ENCODE measurements at places on chromosomes 1 and 21.

DNA sequence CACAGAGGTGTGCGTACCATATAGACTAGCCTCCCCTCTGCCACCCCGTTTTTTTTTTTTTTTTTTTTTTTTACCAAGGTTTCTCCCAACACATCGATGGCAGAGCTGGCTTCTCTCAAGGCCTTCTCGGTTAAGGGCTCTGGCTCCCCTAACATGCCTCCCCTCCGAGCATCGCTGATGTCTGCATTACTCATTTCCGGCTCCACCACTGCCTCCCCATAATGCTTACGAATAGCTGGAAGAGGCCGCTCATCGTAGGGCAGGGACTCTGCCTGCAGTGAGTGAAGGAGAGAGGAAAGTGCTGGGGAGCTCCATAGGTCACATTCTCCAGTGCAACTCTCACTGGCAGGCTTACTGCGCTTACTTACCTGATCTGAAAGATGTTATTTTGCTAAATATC is 20.6 kb downstream of the CEP104 start:
- DNase-seq: no peak

DNA sequence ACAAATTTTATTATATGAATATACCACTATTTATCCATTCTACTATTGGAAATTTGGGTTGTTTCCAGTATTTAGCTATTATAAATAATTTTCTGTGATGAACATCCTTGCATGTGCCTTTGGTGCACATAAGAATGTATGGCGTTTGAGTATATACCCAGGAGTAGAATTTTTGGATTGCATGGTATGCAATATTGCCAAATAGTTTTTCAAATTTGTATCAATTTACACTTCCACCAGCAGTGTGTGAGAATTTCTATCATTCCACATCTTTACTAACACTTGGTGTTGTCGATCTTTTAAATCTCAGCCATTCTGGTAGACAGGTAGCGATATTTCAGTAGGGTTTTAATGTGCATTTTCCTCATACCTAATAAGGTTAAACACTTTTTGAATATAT is 9.2 kb upstream of the FNBP1L start:
- DNase-seq: no peak

DNA sequence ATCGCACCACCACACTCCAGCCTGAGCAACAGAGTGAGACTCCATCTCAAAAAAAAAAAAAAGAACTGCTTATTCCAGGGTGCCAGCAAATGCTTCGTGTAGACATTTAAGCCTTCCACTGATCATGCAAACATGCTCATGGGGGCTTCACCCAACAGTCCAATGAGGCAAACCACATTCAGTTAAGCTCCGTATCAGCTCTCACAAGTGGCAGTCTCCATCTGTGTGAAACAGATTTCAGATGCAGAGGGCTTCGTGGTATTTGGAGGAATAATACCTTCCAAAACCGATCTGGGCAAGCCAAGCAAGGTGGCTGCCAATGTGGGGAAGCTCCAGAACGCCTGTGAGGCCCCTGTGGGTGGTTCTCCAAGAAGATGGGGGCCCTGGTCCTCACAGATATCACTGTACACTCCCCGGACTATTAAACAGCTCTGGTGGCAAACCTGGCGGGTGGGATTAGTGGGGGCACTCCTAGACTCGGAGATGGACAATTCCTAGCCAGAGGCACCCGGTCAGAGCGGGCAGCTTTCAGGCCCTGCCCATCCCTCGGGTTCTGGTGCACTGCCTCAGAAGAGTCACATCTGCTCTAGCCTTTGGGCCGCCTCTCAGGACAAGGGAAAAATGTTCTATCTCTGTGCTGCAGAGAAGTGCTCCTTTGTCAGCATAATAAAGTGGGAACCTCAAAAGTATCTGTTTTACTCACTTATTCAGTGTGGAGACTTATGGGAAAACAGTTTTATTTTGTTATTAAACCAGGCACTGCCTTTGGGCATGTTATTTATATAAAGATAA is 10.2 kb downstream of the CREG1 start:
- DNase-seq: no peak

- no peak for DNase-seq
These were observed 16.5 kb upstream of the FYB2 start for GRCh38 chr1:56835657-56836056.

- no peak for DNase-seq
These were observed 21.8 kb upstream of the IKBKE start for GRCh38 chr1:206448471-206448870.

- no peak for DNase-seq
These were observed 844 bp downstream of the ADAMTS5 start for GRCh38 chr21:26965907-26966581.

DNA sequence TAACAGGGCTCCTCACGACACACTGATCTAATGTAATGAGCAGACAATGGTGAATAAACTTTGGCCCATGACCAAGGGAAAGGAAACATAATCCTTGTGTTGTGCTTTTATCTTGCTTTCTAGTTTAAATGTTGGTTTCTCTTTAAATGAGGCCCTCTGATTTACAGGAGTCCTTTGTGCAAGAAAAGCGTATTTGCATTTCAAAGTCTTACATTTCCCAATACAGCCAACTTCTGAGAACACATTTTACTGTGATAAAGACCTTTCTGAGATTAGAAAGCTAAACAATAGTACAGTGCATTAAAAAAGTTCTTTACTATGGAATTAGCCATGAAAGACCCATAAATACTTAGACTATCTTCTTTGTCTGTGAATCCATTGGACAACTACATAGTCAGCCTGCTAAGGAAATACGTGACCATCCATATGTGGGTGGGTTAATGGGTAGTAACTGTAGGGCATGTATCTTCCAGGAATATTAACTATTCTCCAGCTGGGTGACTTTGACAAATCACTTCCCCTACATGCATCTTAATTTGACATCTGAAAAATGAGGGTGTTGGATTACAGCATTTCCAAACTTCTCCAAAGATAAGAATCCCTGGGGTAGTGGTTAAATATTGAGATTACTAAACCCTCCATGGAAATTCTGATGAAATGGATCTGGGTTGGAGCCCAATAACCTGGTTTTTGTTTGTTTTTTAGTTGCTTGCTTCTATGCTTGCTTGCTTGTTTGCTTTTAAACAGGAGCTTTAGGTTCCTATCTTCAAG is 50.3 kb upstream of the USP1 start:
- DNase-seq: no peak
